HT1080 (cell line): ENCODE measurements at places on chromosomes 2 and 18. TPM values are rescaled to one million over a fixed set of nuclear protein-coding genes. Genes with fewer than 3 reads are reported as not detected.

FOXD4L1 gene
- 0.05 TPM in 1 of 2 replicates, not detected in the other for total RNA-seq

NEU4 gene
- 1.4 TPM in 1 of 2 replicates, not detected in the other for total RNA-seq

NTSR2 gene
- not detected in 2 replicates for total RNA-seq

CNDP1 gene
- total RNA-seq, result 0.23 TPM in 1 of 2 replicates, not detected in the other

HDLBP gene
- 424 and 497 TPM in 2 replicates for total RNA-seq

PER2 gene
- total RNA-seq, result 2.6 and 2.9 TPM in 2 replicates

ALPP gene
- not detected in 2 replicates for total RNA-seq

UGT1A3 gene
- not detected in 2 replicates for total RNA-seq

IL1B gene
- total RNA-seq, result 4.1 and 9.5 TPM in 2 replicates

SGO2 gene
- total RNA-seq, result 14.3 and 20.0 TPM in 2 replicates

GRCh38 chr2:14928056-14928455 is 295.5 kb downstream of the LRATD1 start:
- DNase-seq, result no peak

GRCh38 chr18:59272891-59273758 is at the start of gene RAX:
RAX (minus strand) TSS chr18:59273454; CDS start chr18:59273206, 248 bp downstream.
- DNase-seq, result peak; percentile 21

DNA sequence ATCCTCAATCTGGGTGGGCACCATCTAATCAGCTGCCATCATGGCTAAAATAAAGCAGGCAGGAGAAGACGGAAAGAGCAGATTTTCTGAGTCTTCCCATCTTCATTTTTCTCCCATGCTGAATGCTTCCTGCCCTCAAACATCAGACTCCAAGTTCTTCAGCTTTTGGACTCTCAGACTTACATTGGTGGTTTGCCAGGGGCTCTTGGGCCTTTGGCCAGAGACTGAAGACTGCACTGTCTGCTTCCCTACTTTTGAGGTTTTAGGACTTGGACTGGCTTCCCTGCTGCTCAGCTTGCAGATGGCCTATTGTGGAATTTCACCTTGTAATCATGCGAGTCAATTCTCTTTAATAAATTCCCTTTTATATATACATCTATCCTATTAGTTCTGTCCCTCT is 36.6 kb downstream of the DIPK1C start:
- DNase-seq, result no peak

- DNase-seq, result peak; percentile 55
These were observed 202 bp downstream of the MCEE start for GRCh38 chr2:71129902-71130151.

DNA sequence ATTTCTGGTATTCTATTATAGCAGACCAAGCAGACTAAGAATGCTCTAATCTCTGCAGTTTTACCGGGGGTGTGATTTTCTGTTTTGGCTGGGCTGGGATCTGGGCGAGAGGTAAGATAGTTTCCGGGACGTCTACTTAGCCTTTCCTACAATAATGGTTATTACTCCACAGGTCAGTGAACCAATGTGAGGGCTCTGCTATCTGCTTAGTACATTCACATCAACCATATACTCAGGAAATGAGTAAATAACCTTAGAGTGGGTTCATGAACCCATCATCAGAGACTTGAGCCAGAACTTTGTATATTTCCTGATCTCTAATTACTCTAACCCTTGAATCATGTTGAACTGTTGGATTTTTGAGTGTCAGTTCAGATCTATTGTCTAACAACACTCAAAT is 90.1 kb upstream of the NOL4 start:
- no peak for DNase-seq

DNA sequence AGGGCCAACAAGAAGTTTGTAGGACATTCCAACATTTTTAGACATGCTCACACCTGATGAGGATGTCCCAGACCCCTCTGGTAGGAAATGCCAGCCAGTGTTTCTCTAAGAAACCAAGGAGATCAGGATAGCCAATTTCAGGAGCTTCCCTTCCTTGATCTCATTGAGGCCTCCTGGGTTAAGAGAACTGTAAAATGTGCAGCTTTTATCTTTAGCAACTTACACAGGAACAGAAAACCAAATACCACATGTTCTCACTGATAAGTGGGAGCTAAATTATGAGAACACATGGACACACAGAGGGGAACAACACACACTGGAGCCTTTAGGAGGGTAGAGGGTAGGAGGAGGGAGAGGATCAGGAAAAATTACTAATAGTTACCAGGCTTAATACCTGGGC is 99.6 kb upstream of the MAP2 start:
- DNase-seq, result no peak

- DNase-seq, result no peak
These were observed 89.6 kb downstream of the SH3BP4 start for GRCh38 chr2:235041221-235041917.

DNA sequence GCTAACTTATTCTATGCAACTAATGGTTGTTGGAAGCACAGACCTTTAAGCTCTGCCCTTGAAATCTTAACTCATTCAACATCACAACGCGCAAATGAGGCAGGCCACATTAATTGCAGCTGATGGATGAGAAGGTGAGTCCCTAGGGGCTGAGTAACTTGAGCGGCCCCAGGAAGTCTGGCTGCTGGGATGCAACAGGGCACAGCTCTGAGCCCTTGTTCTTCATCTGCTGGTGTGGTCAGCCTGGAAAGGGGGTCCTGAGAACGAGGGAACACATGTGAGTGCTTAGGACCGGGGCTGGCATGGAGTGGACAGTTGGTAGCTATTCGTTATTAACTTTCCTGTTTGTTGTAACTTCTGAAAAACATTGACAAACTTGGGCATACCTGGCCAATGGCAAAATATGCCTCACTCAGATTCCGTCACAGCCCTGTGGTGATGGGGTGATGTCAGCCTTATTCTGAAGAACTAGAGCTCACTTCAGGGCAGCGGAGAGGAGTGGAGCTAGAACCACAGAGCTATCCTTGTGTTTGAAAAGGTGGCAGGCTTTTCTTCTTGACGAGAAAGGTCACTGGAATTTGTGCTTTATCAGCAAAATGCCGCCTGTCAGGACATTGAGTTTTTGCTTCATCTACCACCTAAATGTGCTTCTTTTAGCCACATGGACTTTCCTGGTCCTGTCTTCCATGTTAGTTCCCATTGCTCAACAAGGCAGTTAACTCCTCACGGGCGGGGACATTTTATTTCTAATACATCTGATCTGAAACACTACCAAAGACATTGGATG is 145.9 kb upstream of the FHL2 start:
- no peak for DNase-seq

- peak; percentile 92 for DNase-seq
These were observed 14.6 kb downstream of the TMSB10 start for GRCh38 chr2:84919885-84920580.

GRCh38 chr2:235168174-235168979 is 216.6 kb downstream of the SH3BP4 start:
- DNase-seq, result no peak

GRCh38 chr18:56390626-56391025 is 247.8 kb downstream of the TXNL1 start:
- no peak for DNase-seq

DNA sequence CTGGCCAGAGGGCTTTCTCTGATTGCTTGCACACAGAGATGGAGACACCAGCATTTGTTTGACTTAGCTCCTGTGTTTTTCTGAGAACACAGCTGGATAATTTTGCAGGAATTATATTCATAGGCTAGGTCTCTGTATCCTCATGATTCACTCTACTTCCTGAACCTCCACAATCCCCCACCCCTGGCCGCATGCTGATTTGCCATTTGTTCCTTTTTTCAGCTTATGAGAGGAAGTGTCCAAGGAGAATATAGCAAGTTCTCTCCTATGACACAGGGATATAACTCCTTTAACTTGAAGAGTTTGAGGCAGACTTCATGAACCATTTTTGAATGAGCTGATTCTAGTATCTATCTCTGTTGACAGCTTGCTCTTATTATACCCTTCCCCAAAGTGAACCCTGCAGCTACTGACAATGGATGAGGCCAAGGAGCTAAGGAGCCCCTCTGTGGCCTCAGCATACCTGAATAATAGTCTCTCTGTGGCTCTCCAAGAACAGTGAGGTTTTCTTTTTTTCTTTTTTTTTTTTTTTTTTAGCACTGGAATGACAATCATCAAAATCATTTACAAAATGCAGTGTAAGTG is 15.4 kb downstream of the CAVIN2 start:
- DNase-seq, result no peak

DNA sequence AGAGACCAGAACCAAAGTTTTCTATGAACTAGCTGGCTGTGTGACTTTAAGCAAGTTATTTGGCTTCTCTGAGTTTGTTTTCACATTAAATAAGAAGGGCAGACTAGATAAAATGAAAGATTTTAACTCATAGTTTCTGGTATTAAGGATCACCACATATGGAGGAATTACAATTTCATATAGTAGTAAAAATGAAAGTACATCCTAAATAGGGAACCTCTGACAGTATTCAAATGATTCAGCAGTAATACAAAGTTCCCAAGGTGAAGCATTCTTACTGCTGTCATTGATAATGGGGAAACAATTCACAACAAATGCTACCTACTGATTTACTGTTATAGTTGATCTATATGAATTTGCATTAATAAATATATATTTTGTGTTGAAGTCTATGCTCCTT is 170.3 kb upstream of the VRK2 start:
- no peak for DNase-seq

DNA sequence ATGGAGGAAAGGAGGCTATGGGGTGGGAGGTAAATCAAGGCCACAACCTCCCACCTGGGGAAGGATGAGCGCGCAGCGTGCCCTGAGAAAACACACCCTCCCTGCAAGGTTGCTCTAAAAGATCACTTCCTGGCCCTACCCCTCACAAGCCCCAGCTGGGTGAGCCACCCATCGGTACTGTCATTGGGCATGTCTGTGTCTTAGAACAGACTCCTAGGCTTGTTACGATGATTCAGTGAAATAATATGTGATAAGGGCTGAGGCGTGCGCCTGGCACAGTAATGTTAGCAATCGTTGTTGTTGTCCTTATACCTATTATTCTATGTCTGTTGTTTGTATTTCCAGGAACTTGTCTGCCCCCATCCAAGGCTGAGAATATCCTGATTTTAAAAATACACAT is 175.1 kb downstream of the ZFP36L2 start:
- peak; percentile 80 for DNase-seq

- no peak for DNase-seq
These were observed 255.9 kb upstream of the RASGRP3 start for GRCh38 chr2:33220533-33220932.

DNA sequence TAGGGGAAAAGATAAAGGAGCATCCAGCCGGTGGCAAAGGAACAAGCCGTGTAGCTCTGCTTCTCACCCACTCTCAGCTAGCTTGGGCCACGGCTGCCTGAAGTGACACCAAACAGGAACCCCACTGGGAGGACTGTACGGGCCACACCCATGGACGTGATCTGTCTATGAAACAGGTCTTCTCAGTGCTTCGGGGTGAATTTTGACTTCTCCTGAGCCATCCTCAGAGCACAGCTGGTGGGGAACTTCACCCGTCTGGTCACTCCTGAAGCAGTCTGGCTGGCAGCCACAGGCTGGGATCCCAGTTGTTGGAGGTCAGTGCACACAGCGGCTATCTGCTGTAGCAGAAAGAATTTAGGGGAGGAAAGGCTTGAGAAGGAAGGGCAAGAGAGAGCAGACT is 223.8 kb downstream of the FAM210A start:
- DNase-seq, result no peak

DNA sequence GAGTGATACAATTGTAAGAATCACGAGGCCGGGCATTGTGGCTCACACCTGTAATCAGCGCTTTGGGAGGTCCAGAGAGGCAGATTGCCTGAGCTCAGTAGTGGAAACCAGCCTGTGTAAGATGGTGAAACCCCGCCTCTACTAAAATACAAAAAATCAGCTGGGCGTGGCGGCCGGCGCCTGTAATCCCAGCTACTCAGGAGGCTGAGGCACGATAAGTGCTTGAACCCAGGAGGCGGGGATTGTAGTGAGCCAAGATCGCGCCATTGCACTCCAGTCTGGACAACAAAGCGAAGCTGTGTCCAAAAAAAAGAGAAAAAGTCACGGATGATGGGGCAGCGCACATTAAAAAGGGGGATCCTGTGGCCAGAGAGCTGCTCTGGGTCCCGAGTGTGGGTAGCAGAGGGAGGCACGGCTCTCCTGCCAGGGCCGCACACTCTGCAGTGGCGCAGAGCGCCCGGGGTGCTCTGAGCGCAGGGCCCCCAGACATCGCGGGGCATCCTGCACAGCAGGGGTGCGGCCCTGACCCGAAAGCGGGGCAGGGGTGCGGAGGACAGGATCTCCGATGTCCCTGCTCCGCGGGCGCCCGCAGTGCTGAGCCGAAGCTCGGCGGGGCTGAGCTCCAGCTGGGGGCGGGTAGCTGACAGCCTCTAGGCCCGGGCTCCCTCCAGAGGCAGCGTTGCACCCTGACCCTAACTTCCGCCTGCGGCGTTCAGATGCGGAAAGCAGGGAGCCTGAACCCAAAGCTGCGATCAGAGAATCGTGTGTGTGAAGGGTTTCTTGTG is 30.4 kb upstream of the RAB6D start:
- no peak for DNase-seq

- no peak for DNase-seq
These were observed 160.4 kb upstream of the LYPD1 start for GRCh38 chr2:132830321-132830827.

DNA sequence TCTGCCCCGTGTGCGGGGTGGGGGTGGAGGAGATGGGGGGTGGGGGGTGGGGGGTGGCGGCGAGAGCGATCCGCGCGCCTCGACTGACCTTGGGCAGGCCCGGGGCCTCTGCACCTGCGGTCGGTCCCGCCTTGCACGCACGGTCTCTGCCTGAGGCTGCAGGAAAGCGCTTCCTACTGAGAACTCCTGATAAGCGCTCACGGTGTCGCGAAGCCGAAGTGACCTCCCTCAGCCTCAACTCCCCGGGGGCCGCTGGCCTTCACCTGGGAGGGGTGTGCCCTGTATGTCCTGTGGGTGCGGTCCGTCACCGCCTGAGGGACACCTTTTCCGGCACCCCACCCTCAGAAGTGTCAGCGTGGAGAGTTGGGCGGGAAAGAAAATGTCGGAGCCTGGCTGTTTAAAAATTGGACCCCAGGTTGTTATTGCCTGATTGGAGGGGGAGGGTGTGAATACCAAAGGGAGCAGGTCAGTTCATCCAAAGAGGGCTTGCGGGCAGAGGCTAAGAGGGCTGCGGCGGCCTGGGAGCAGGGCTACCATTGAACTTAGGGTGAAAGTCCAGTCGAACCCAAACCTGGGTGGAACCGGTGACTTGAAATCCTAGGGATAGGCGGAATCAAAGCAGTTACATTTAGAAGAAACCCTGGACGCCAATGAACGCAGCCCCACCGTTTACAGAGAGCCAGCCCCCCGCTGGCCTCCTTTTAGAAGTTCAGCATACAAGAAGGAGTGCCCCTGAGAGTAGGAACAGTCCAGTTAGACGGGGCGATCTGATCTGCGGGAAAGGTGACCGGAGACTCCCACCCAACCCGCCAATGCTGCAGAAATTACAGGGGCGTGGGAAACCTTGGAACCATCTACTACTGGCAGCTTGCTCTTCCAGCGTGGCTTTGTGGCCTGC is 1.2 kb downstream of the MAL start:
- no peak for DNase-seq

- no peak for DNase-seq
These were observed 3.3 kb downstream of the RHBDD1 start for GRCh38 chr2:226839161-226839560.

GRCh38 chr18:30072609-30073385 is 969.7 kb downstream of the DSC3 start:
- no peak for DNase-seq
